ENCODE measurements at places on chromosomes 16 and 17. TPM values are rescaled to one million over a fixed set of nuclear protein-coding genes. Genes with fewer than 3 reads are reported as not detected.

DNA sequence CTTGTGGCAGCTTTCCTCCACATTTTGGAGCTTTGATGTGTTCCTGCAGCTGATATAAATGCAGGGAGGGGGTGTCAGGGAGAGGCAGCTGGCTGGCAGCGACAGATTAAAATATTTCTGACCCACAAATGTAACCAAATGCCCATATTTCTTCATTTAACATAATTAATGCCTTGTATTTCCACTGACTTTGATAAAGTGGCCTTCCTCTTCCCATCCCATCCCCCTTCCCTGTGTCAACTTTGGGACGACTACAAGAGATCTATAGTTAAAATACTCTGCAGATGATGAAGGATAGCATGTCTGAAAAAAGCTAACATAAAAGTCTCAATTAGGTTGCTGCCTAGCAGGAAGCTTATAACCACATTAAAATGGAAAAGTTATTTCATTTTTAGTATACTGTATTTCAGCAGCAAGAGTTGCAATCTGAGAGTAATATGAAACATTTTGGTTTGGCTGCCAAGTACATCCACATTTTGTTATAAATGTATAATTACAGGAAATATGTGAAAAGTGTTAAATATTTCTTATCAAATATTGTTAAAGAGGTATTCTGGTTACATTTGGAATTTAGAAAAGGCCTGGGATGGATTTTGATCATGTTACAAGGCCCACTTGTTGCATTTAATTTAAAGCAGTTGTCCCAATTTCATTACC, 238.7 kb upstream of the TBX2 start:
- no peaks in the 10 kb centered on the region for H3K4me1 ChIP-seq
- no peaks in the 10 kb centered on the region for H3K36me3 ChIP-seq
- H3K4me3 ChIP-seq, result no peak overlapping the region
- no peak overlapping the region for H3K27ac ChIP-seq
- no peak for DNase-seq

DNA sequence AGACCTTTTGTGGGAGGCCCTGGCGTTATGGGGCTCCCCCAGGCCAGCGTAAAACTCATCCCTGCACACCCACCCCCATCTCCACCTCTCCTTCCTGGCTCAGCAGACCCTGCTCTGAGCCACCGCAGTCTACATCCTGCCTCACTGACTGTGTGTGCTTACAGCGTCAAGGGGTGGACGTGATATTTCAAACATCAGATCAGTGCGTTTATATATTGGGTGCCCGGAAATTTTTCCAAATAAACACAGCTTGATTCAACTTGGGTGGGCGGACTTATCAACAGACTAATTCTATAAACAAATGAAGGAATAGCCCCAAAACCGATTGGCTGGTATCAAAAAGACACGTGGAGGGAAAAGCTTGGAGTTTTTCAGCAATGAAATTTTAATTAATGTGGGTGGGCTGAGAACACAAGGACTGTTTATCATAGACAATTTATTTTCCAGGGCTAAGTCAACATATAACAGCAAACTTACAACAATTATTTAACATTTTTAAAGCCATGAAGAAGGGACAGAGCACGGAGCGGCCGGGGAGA, at the start of gene FOXL1:
TSS of gene FOXL1 (plus strand) at position 489 of the 539 bp plus-strand sequence. CDS start 175 bp downstream, outside the sequence.
- no peaks in the 10 kb centered on the region for H3K27me3 ChIP-seq
- no peak for DNase-seq
- H3K36me3 ChIP-seq, result no peaks in the 10 kb centered on the region
- H3K4me3 ChIP-seq, result peak within 1 kb of the TSS; percentile 47
- H3K4me1 ChIP-seq, result no peaks in the 10 kb centered on the region
- peak within 1 kb of the TSS; percentile 55 for H3K27ac ChIP-seq

GRCh38 chr17:47197821-47198220, 8.7 kb upstream of the CDC27 start:
- H3K27me3 ChIP-seq, result no peaks in the 10 kb centered on the region
- no peak overlapping the region for H3K27ac ChIP-seq
- DNase-seq, result no peak
- no peaks in the 10 kb centered on the region for H3K4me1 ChIP-seq
- H3K36me3 ChIP-seq, result no peaks in the 10 kb centered on the region

GRCh38 chr16:5917436-5918195, 820.0 kb upstream of the EEF2KMT start:
- no peaks in the 10 kb centered on the region for H3K36me3 ChIP-seq
- no peak for DNase-seq
- no peaks in the 10 kb centered on the region for H3K4me1 ChIP-seq
- no peaks in the 10 kb centered on the region for H3K27me3 ChIP-seq

GRCh38 chr17:73224237-73224636, 31.4 kb downstream of the COG1 start:
- DNase-seq, result no peak
- H3K4me3 ChIP-seq, result no peak overlapping the region
- H3K27ac ChIP-seq, result no peak overlapping the region
- peaks cover 3% of the 10 kb centered on the region for H3K36me3 ChIP-seq
- H3K27me3 ChIP-seq, result no peaks in the 10 kb centered on the region

- H3K27me3 ChIP-seq, result no peaks in the 10 kb centered on the region
- no peaks in the 10 kb centered on the region for H3K36me3 ChIP-seq
- DNase-seq, result no peak
- no peaks in the 10 kb centered on the region for H3K4me1 ChIP-seq
- H3K4me3 ChIP-seq, result no peak overlapping the region
- H3K27ac ChIP-seq, result no peak overlapping the region
Observed at GRCh38 chr16:13811834-13812233, 108.1 kb upstream of the ERCC4 start.

GRCh38 chr17:8126491-8127066, 2.7 kb upstream of the HES7 start:
- H3K27ac ChIP-seq, result peak overlapping the region; percentile 0
- peaks cover 50% of the 10 kb centered on the region for H3K4me1 ChIP-seq
- DNase-seq, result no peak
- no peaks in the 10 kb centered on the region for H3K27me3 ChIP-seq

DNA sequence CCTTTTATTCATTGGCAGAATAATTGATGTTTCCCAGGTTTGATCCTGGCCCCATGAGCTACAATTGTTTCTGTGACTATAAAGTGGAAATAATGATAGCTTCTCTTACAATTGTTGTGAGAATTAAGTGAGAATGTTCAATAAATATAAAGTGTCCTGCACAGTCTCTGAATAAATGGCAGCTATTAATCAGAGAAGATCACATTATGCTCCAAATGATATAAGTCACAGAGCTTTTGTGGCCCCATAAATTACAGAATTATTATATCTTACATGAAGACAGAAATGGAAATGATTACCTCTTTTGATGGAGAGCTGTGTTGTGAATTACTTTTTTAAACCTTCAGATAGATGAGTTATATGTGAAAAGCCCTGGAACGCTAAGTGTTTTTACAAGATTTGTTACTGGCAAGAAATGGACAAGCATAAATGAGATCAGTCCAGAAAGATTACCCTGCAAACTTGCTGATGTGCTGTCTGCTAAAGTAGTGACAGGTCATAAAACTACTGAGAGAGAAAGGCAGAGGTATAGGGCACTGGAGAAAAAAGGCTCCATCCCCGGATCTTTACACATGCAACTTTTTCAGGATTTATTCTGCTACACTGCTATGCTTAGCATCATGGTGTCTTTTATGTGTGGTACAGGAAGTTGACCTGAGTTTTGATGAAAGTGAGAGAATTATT, 750.9 kb upstream of the GOT2 start:
- H3K27me3 ChIP-seq, result no peaks in the 10 kb centered on the region
- no peak overlapping the region for H3K4me3 ChIP-seq

DNA sequence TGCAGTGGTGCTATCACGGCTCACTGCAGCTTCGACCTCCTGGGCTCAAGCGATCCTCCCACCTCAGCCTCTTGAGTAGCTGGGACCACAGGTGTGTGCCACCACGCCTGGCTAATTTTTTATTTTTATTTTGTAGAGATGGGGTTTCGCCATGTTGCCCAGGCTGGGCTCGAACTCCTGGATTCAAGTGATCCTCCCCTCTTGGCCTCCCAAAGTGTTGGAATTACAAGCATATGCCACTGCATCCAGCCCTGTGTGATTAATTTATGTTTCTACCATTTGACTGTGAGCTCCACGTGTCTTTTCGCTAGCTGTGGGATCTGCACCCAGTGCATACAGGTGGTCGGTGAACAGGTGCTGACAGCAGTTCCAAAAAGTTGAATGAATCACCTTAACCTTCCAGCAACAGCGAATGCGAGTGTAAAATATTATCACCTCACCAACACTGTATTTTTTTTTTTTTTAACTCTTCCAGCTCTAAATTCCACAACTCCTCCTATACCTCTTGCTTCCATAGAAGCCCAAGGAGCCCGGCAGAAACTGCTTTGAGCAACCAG, 484 bp upstream of the NUDT7 start:
- H3K4me1 ChIP-seq, result peaks cover 3% of the 10 kb centered on the region
- peak overlapping the region; percentile 14 for H3K27ac ChIP-seq
- H3K4me3 ChIP-seq, result peak overlapping the region; percentile 74
- no peaks in the 10 kb centered on the region for H3K27me3 ChIP-seq
- DNase-seq, result no peak

DNA sequence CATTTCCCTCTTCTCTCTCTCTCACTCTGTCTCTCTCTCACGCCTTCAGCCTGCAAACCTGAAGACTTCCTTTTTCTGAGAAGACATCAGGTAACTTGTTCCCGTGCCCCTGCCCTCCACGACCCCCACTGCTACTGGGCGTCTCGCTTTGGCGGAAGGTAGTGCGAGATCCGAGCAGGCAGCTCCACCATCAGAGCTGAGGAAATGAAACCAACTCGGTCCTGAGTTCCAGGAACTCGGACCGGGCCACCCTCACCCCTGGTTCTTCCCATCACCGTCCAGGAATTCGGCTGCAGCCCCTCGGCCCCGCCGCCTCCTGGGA, 585 bp downstream of the MLKL start:
- H3K4me1 ChIP-seq, result no peaks in the 10 kb centered on the region
- H3K4me3 ChIP-seq, result peak overlapping the region; percentile 78
- H3K27me3 ChIP-seq, result no peaks in the 10 kb centered on the region

- no peaks in the 10 kb centered on the region for H3K4me1 ChIP-seq
- DNase-seq, result no peak
- no peak overlapping the region for H3K4me3 ChIP-seq
Observed at GRCh38 chr17:41787021-41787418, 509 bp upstream of the JUP start.

- peaks cover 9% of the 10 kb centered on the region for H3K27me3 ChIP-seq
- H3K27ac ChIP-seq, result peak within 1 kb of the TSS; percentile 14
- peak within 1 kb of the TSS; percentile 45 for H3K4me3 ChIP-seq
- no peaks in the 10 kb centered on the region for H3K36me3 ChIP-seq
- peaks cover 26% of the 10 kb centered on the region for H3K4me1 ChIP-seq
- peak; percentile 49 for DNase-seq
Observed at GRCh38 chr16:19884611-19885450, at the start of gene GPRC5B. Gene GPRC5B, minus strand, starts transcription at chr16:19884848. Its CDS starts 12,003 bp downstream, at chr16:19872845.

GRCh38 chr17:13044572-13045065, 26.8 kb upstream of the ELAC2 start:
- H3K27me3 ChIP-seq, result no peaks in the 10 kb centered on the region
- no peak overlapping the region for H3K4me3 ChIP-seq
- no peak overlapping the region for H3K27ac ChIP-seq
- H3K4me1 ChIP-seq, result no peaks in the 10 kb centered on the region

GRCh38 chr17:14525551-14526455, 224.9 kb downstream of the HS3ST3B1 start:
- no peaks in the 10 kb centered on the region for H3K36me3 ChIP-seq
- no peak overlapping the region for H3K4me3 ChIP-seq
- H3K4me1 ChIP-seq, result no peaks in the 10 kb centered on the region
- no peak overlapping the region for H3K27ac ChIP-seq
- no peak for DNase-seq

DNA sequence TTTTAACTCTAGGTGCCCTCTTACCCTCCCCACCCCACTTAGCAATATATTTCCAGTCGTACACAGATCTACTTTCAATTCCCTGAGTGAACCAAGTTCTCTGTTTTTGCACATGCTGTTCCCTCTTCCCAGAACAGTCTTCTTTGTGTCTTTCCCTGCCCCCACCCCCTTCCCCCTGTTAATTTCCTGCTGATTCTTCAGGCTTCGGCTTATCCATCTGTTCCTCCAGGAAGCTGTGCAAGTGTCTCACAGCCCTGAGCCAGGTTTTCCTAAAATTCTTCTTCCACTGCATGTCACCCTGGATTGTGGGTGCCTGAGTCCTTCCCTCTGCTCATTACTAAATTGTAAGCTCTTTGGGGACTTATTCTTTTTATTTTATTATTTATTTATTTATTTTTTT, 12.4 kb upstream of the SPOP start:
- no peak for DNase-seq
- no peaks in the 10 kb centered on the region for H3K27me3 ChIP-seq
- H3K4me1 ChIP-seq, result peaks cover 10% of the 10 kb centered on the region
- H3K4me3 ChIP-seq, result no peak overlapping the region

- H3K4me3 ChIP-seq, result no peak overlapping the region
- no peaks in the 10 kb centered on the region for H3K27me3 ChIP-seq
- H3K36me3 ChIP-seq, result no peaks in the 10 kb centered on the region
Observed at GRCh38 chr17:59401725-59402124, 70.3 kb downstream of the YPEL2 start.

DNA sequence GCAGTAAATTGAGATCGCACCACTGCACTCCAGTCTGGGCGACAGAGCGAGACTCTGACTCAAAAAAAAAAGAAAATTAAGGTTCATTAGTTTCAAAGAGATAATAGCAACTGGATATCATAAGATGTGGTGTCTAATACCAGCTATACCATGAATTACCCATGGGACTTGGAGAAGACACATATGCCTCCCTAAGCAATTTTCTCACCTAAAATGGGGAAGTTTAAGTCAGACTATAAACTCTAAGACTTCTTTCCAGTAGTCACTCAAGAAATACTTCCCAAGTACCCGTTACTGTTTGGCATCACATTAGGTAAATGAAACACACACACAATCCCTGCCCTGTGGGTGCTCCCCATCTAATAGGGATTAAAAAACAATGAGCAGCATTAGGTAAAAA, 22.6 kb downstream of the SMURF2 start:
- H3K27ac ChIP-seq, result no peak overlapping the region
- H3K4me3 ChIP-seq, result no peak overlapping the region
- H3K36me3 ChIP-seq, result no peaks in the 10 kb centered on the region
- H3K4me1 ChIP-seq, result peaks cover 3% of the 10 kb centered on the region
- DNase-seq, result no peak
- no peaks in the 10 kb centered on the region for H3K27me3 ChIP-seq

DNA sequence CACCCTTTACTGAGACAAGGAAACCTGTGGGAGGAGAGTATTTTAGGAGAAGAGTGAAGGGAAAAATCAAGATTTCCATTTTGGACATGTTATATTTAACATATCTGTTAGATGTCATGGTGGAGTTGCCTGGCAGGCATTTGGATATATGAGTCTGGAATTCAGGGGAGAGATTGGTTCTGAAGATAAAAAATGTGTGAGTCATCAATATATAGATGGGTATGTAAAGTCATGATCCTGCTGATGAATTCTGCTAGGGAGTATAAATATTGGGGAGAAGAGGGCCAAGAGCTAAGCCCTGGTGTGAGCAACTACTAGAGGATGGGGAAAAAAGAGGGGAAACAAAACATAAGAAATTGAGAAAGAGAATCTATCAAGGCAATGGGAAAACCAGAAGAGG, 151.3 kb upstream of the SOX9 start:
- DNase-seq, result no peak
- no peak overlapping the region for H3K4me3 ChIP-seq
- no peak overlapping the region for H3K27ac ChIP-seq
- no peaks in the 10 kb centered on the region for H3K27me3 ChIP-seq

- no peaks in the 10 kb centered on the region for H3K36me3 ChIP-seq
- H3K4me1 ChIP-seq, result no peaks in the 10 kb centered on the region
- H3K4me3 ChIP-seq, result no peak overlapping the region
- no peaks in the 10 kb centered on the region for H3K27me3 ChIP-seq
- no peak for DNase-seq
Observed at GRCh38 chr17:40699371-40699770, 4.2 kb downstream of the KRT24 start.

C17orf50 gene
- not detected for total RNA-seq

LHX1 gene
- total RNA-seq, result not detected

C16orf86 gene
- total RNA-seq, result 1.2 TPM

CCL13 gene
- 79.2 TPM for total RNA-seq

QPRT gene
- 42.0 TPM for total RNA-seq

MRM1 gene
- 6.6 TPM for total RNA-seq

Measured in Peyer's patch (tissue), 4 donors.